ENCODE measurements at places on chromosomes 2 and 18.

GRCh38 chr2:162720559-162721271 is 117.9 kb downstream of the KCNH7 start:
- no peak for DNase-seq

GRCh38 chr18:78984941-78985784 is 5.5 kb downstream of the SALL3 start:
- peak; percentile 17 for DNase-seq

DNA sequence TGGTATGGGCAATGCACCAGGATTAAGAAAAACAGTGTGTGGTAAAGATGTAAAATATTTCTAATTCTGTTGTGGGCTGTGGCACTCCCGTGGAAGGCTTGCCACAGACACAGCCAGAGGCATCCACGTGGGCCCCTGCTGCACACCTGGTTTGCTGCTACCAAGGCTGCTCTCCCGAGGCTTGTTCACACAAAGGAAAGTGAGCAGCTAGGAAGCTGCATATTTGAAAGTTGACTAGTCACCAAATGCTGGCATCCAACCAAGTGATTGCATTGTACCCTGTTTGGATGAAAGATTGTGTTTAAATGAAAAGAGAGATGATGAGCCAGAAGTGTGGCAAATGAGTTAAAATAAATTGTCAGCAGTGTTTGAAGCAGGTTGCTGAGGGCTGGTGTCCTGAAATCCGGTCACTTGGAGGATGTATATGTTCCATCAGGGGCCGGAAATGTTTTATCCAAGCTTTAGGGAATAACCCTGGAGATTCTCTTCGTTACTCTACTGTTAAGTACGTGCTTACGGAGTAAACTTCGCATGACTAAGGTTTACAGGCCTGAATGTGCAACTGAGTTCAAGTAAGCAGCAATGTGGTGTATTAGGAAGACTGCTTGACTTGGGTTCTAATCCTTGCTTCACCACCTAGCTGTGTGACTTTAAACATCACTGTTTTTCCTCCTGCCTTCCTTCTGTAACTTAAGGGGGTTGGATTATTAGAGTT is 86.1 kb downstream of the MSH2 start:
- no peak for DNase-seq

- no peak for DNase-seq
Observed at GRCh38 chr2:241794250-241794823, 14.7 kb upstream of the NEU4 start.

GRCh38 chr2:217168496-217168895 is 308.6 kb upstream of the TNP1 start:
- no peak for DNase-seq

DNA sequence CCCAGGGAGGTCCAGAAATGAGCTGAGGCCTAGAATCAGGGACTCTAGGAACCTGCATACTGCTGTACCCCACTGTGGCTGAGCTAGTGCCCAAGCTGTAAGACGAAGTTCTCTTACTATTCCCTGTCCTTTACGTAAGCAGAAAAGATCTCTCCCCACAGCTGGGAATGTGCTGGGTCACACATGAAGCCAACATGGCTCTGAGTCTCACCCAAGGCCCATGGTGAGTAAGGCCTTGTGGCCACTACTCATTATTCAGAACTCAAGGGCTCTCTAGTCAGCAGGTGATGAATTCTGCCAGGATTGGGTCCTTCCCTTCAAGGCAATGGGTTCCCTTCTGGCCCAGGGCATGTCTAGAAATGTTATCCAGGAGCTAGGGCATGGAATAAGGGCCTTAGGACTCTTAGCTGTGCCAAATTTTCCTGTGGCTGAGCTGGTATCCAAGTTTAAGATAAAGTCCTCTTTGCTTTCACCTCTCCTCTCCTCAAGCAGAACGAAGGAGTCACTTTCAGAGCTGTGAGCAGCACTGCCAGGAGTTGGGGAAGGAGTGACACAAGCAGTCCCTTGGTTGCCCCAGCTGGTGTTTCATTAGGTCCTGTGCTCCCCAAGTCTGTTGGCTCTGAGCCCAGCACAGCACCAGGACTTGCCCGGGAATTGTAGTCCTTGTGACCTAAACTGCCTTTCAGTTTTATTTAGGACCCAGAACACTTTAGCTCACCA is 707.6 kb downstream of the SLC4A3 start:
- no peak for DNase-seq
